ENCODE measurements at places on chromosomes 7 and 10.

DNA sequence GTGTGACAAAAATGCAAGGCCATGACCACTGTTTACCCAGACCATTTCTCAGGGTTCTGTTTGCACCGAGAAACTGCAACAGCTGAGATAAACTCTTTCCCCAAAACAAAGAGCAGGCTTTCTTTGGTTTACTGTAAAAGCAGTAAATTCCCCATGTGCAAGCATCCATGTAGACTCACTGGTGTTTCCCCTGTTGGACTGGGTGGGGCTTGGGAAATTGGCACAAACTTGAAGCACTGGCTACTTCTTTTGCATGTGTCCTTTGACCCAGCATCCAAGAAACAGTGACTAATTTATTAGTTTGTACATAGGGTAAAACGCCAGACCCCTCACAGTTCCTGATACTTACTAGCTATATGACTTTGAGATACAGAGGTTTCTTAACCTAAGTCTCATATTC lies 12.3 kb downstream of the IQUB start:
- no peak for DNase-seq

- no peak for DNase-seq
Measured at GRCh38 chr7:64755865-64756264, 38.4 kb upstream of the ZNF138 start.

DNA sequence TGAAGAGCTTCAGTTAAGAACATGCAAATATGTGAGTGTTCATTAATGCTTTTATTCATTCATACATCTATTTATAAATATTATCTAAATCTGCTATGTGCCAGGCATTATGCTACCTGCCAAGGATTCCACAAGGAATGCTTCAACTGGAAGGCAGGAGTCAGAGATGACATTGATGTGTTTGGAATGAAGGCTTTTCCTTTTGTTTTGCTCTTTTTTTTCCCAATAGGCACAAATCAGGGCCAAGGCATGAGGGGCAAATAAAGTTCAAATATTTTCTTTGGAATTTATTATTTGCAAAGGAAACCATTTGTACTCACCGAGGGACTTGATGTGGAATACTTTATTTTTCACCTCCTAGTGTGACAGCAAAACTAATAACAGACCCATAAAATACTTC lies 530.3 kb downstream of the ARL4A start:
- no peak for DNase-seq

DNA sequence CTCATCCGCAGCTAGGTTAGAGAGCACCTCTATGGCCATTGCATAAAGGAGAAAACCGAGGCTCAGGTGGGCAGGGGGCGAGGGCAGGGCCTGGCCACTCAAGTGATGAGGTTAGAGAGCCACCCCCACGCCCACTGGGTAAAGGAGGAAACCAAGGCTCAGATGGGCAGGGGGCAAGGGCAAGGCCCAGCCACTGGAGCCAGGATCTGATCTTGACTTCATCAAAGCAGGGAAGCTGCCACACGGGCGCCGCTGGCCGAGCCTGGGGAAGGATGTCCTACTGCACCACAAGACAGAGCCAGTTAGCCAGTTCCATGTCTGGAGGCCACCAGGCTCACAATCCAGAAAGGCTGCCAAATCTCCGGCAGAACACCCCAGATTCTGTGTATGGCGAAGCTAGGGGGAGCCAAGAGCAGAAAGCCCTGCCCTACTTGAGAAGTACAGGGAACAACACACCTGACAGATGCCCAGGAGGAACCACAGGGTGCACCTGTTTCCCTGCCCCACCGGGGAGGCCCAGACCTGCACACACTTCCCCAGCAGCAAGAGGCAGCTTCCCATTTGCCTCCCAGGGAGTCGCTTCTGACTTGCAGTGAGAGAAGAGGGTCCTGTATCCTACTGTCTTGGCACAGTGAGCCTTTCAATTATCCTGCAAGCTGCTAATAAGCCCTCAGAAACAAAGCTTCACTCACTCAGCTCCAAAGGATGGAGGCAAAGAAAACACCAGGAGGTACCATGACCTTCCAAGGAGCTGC lies 101.9 kb downstream of the TNS3 start:
- DNase-seq = no peak

DNA sequence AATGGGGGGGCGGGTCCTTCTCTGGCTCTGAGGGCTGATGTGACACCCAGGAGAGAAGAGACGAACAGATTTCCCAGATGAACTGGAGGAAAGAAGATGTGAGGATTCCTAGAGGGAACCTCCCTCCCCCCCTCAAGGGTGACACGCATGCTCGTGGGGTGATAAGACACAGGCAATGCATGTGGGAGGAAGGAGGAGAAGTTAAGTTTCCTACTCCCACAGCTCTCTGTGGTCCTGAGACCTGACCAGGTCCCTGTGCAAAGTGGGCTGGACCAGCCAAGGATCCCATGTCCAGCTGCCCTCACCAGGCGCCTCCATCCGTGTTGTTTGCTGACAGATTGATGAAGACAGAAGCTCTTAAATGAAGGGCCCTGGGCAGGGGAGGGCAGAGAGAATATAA lies 112.6 kb downstream of the SH3PXD2A start:
- no peak for DNase-seq

- no peak for DNase-seq
Measured at GRCh38 chr10:119237722-119238436, 30.5 kb downstream of the GRK5 start.

DNA sequence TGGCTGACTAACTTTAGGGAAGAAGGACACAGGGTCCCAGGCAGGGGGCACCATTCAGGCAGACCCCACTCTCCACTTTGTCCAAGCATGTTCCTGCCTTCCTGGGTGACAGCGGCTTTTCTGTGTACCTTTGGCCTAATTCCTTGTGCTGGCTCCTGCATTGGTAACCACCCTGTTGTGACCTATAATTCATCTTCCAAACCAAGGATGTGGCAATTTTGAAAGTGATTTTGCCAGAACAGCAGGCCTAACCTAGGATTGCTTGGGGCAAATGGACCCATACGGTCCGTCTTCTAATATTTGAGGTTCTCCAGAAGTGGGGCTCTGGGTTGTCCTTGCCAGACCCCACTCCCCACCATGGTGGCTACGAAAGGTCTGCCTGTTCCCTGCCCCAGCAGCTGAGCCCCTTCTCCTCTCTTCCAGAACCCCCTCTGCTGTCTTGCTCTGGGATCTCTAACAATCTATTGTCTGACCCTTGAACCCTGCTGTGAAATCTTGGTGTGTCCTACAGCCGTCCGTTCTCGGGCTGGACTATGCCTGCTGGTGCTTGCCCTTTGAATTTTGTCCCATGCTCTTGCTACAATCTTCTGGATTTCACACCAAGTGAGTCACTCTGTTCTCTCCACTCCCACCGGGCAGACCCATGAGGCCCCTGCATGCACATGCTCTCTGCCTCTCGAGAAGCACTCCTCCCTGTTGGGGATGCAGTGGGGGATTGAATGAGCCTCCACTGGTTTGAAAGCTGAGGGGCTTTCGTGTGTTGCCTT lies 316.0 kb downstream of the CXCL12 start:
- DNase-seq = no peak

- no peak for DNase-seq
Measured at GRCh38 chr7:29565224-29565630, 1.6 kb downstream of the PRR15 start.

DNA sequence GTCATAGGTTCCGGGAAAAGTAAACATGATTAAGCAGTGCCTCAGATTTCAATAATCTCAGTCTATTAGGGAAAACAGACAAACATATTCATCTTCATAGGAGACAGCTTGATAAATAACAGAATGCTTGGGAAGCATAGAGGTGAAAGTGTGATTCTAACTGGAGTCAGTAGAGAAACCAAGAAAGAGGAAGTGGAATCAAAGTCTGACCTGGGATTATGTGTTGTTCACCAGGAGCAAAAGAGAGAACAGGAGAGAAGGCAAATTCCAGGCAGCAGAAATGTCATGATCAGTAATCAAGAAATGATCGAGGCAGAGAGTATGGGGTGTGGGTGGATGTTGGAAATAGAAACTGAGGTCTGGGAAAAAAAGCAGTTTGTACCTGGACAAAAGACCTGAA lies 43.7 kb downstream of the DGKB start:
- DNase-seq = no peak

DNA sequence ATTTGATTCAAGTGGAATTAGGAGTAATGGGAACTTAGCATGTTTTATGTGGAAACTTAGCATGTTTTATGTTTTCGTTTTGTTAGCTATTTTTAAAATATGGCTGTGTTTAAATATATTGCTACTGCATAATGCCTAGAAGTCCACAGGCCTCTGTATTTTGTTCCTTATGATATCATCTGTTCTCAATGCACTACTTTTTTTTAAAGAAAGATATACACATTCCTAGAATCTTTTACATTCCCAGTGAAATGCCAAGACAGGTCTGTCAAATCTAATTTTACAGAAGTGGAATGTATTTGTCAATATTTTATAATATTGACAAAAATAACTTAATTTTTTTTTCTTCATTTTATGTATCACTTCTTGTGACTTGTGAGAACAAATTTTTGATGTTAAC lies 51.6 kb downstream of the ST7 start:
- DNase-seq = no peak

DNA sequence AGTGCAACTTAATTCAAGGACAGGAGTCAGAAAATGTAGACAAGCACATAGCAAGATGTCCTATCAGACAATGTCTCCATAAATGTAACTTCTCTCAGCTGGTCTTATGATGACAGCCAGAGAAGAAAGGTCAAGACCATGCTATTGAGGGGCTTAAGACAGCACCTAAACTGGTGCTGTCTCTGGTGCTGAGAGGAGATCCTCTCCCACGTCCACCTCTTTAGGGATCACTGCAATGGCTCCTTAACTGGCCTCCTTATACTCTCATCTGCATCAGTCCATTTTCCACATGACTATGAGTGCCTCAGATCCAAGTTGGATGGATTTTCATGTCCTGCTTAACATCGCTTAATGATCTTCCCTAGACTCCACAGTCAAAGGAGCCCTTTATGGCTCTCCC lies 210.6 kb downstream of the ARL4A start:
- no peak for DNase-seq

GRCh38 chr10:97940534-97940933 lies 89.9 kb downstream of the CRTAC1 start:
- no peak for DNase-seq

DNA sequence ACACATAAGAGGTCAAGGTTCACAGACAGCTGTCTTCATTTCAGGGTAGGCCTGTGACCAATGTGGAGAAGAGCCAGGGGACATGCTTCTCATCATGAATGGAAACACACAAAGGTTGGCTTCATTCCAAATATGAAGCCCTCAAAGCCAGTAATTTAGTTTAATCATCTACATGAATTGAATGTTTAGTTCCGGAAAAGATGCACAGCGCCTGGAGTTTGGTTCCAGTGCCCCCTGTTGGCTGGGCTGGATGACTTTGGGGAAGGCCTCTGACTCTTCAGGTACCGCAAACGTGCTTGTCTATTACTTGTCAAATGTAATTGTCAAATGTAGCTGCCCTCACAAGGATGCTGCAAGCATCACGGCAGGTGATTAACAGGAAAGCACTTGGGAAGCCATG lies 130.7 kb downstream of the ADRA2A start:
- DNase-seq = no peak

DNA sequence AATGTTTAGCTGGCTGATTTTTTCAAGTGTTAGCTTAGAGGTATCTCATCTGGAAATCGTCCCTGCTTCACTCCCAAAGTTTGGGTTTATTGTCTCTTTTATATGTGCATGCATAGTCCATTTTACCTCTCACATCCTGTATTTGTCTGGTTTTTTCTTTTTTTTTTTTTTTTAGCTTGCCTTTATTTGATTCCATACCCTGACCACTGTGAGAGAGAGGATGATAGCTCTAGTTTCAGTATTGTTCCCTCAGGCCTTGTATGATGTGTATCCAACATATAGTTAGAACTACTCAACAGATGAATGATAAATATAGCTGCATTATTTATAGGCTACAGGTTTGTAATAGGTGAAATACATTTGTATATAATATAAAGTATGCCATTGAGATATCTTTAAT lies 29.9 kb downstream of the PCGF5 start:
- no peak for DNase-seq

DNA sequence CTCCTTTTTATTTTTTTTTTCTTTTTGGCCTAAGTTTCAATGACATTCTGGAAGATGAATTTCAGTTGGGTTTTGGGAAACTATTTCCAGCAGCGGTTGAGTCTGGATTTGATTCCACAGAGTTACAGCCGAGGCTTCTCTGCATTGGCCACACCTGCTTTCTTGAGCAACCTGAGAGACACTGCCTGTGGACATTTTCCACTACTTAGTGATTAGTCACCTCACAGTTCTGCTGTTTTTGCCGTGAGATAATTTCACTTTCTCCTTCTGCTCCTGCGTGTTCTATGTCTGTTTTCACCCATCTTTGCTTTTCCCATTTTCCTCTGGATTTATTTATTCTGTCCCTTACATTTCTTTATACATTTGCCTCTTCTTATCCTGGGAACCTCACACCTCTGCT lies 243.0 kb downstream of the BICC1 start:
- no peak for DNase-seq

GRCh38 chr10:95276367-95277200 lies 14.2 kb downstream of the PDLIM1 start:
- no peak for DNase-seq

GRCh38 chr7:81441750-81442149 lies 328.1 kb downstream of the HGF start:
- no peak for DNase-seq

DNA sequence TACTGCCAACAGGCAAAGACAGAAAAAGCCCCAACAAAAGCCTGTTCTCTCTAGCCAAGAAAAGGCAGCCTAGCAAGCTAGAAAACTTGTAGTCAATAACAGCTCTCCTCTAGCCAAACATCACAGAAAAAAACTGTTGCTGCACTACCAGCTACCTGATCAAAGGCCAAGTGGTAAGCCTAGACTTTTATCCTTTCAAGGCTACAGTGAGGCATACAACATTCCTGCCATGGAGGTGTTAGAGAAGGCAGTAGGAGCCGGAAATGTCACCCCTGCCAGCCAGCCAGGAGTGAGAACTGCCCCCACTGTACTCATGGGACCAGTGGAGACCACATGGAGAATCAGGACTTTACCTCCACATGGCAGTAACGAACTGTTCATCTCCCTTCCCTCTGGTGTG lies 31.2 kb downstream of the CCDC126 start:
- no peak for DNase-seq

DNA sequence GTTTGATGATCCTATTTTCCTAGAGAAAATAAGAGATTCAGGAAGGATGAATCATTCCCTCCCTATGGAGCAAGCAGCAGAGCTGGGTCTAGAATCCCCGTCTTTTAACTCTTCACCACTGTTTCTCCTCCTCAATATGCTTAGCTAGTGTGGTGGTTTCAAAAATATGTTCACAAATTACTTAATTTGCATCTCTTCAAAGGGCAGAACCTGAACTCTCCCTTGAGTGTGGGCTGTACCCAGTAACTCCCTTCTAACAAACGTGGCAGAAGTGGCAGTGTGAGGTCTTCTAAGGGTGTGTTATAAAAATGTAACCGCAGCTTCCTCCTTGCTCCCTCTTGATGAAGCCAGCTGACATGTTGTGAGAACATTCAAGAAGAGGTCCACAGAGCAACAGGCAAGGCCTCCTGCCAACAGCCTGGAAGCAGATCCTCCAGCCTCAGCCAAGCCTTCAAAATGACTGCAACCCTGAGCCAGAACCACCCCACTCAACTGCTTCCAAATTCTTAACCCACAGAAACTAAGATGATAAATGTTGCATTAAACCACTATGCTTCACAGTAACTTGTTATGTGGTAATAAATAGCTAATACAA lies 36.6 kb downstream of the SRPK2 start:
- no peak for DNase-seq

- DNase-seq = no peak
Measured at GRCh38 chr10:64271508-64271907, 750.3 kb downstream of the REEP3 start.
